Stimulated activated CD4-positive, alpha-beta T cell treated with anti-CD3 and anti-CD28 coated beads, Interleukin-15, amount 100 ng/mL, for 24 hours (primary cell): ENCODE measurements at places on chromosomes 5 and 9.

- no peak for DNase-seq
Observed at GRCh38 chr5:138334867-138335447, 3.1 kb upstream of the FAM53C start.

- no peak for DNase-seq
Observed at GRCh38 chr9:38761339-38761738, 41.4 kb upstream of the FAM240B start.

DNA sequence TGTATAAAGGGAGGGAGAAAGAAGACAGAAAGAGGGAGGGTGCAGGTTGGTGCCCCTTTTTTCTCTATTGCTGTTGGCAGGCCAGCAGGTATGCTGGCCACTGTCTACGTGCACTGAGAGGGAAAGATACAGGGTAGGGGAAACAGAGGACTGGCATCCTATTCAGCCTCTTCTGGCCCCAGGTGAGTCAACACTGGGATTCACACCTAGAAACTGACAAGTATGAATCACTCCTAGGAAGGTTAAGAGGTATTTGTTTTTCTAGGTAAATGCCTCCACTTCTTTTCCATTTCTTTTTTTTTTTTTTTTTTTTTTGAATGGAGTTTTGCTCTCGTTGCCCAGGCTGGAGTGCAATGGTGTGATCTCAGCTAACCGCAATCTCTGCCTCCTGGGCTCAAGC, 2.8 kb upstream of the UBAP1 start:
- no peak for DNase-seq

GRCh38 chr9:129311643-129312042, 133.6 kb upstream of the IER5L start:
- no peak for DNase-seq

GRCh38 chr9:94623253-94623652, 16.1 kb downstream of the FBP1 start:
- DNase-seq, result peak; percentile 57

- DNase-seq, result peak; percentile 34
Observed at GRCh38 chr9:133429641-133430161, 7.5 kb downstream of the ADAMTS13 start.
